ENCODE measurements at places on chromosomes 12 and 14.

DNA sequence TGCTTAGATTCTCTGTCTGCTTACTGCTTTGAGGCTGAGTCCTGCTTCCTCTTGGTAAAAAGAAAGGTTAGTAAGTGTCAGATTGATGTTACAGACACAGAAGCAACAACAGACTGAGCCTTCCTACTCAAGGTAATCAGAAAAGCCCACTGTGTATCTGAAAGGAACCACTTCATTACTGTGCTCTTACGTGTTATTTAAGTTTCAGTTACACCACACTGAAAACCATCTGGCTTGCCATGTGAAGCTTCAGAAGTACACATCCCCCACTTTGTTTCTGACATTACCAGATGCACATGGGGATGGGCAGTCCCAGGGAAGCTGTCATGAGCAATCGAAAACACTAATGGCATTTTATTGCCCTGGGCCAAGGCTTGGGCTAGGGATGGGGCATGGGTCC, 1290.1 kb downstream of the AACS start:
- no peak for DNase-seq

DNA sequence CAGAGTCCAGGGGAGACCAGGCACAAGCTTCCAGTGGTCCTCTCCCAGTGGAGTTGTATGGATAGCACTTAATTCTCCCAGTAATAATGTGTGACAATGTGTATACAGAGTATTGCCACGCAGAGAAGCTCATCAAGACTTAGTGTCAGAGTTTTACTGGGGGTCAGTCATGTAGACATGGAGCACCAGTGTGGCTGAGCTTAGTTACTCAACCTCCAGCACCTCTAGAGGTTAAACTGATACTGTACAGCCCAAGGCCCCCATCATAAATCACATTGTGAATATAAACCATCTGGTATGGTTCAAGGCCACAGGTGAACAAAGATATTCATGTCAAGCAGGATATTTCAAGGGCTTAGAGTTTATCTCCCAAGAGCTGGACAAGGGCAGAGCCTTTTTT, 378.1 kb upstream of the TMPO start:
- DNase-seq, result no peak

DNA sequence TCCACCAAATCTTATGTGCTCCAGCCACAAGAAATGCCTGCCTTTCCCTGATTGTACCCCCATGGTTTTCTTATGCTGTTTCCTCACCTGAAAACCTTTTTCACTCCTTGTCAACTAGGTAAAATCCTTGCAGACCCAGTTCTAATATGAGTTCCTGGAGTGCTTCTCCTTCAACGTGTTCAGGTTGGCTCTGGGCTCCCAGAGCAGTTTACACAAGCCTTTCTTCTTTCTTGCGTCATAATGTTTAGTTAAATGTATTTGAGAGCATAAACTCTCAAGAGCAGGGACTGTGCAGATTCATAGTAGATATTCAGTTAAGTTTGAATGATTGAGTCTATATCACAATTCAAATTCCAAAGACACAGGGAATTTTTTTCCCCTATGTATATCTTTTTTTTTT, 484.8 kb upstream of the CCDC196 start:
- DNase-seq, result no peak

DNA sequence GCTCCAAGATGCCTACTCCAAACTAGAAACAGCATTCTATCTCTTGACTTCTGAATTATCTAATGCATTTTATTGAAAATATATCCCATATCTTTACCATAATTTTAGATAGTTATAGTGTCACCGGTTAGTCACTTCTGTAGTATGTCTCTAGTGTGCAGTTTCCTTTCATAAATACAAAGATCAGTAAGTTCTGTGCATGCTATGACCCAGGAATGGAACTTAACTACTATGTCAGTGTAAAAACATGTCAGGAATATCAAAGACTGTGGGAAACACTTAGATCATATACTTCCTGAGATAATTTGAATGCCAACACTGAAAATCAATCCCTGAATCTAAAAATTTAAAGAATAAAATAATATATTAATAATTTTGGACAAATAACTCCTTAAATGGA, 237.6 kb downstream of the ATXN7L3B start:
- DNase-seq, result no peak

GRCh38 chr12:25245491-25245890, 5.2 kb downstream of the KRAS start:
- no peak for DNase-seq

DNA sequence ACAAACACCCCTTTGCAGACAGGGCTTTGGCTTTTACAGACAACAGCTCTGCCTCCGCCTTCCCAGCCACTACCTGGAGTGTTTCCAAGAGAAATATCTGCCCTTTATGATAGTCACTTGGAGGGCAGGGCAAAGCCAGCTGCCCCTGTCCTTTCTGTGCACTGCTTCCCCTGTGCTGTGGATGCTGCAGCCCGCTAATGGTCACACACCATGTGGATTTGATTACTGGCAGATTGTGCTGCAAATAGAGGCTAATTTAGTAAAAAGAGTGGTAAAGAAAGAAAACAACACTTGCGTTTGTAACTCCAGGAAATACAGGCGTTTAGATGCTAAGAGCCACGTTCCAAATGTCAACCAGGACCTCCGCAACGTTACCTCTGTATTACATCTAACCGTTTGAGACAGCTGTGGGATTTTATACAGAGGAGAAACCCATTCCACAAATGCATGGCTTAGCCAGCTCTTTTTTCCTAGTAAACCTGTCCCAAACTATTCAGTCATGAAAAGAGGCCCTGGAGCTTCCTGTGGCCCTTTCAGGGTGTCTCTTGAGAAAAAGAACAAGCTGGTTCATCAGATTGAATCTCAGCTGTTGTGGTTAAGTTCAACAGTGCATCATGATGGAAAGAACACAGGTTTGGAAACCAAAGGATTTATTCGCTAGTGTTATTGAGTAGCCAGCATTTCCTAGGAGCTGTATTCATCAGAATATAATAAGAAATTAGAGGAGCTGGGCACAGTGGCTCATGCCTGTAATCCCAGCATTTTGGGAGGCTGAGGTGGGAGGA, 30.1 kb upstream of the PWP1 start:
- no peak for DNase-seq

- no peak for DNase-seq
Measured at GRCh38 chr12:69130064-69130463, 109.3 kb upstream of the CPSF6 start.

DNA sequence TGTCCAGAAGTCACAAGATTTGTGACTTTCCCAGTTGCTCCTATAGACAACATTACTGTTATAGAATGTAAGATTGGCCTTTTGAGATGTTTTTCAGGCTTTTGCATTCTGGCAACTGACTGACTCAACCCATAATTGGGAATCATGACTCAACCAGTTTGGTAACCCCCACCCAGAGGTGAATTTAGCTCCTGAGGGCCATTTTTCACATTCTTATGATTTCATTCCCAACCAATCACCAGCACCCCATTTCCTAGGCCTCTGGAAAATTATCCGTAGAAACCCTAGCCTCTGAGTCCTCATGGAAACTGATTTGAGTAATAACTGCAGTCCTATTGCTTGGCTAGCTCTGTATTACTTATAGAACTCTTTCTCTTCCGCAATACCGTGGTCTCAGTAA, 626.0 kb upstream of the SEL1L start:
- no peak for DNase-seq

DNA sequence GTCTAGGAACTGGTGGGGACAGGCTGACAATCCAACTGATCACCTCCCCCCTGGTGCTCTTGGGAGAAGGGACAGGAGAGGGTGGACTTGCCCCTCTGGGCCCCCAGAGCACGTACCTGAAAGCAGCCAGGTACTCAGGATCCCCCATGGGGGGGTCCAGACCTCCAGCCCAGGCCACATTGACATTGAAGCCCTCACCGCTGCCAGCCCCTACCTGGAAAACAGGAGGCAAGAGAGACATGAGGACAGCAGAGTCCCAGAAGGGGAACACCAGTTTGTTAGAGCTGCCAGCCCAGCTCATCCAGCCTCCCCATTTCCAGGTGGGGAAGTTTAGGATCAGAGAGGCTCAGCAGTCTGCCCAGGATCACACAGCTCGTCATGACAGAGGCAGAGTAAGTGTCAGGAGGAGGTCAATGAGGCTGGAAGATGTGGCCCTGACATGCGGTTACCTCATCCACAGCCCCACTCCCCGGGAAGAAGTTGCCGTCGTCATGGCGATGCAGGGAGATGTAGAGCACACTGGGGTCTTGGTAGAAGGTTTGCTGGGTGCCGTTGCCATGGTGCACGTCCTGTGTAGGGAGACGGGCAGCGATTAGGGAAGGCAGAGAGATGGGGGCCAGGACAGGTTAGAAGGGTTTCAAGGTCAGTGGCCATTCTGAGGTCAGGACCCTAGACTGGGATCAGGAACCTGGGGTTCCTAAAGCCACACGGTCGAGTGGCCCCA, 14.7 kb downstream of the SLC48A1 start:
- no peak for DNase-seq

- no peak for DNase-seq
Measured at GRCh38 chr12:20445687-20446086, 77.3 kb downstream of the PDE3A start.

GRCh38 chr12:105590571-105590970, 260.1 kb downstream of the C12orf75 start:
- DNase-seq, result no peak

DNA sequence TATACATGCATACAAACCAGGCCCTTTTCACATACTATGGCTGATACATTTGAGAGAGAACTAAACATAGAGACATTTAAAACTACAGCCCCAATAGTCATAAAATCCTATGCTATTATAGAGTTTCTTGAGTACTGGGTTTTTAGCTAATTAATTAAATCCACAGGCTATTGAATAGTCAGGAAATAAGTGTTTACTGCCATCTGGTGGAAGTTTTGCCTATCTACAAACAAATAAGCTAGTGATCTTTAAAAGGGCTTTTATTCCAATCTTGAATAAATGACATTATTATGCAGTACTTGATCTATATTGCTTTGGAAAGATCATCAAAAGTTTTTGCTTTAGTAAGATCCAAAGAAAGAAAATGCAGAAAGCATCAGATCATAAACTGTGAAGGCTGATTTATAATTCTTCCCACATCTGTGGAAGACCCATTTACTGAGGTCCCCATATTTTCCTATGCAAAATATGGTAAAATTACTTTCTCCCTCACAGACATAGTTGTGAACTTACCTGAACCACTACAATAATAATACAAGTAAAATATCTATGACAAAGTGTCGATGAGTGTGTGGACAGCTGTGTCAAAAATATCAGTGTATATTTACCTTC, 131.3 kb downstream of the ITPR2 start:
- no peak for DNase-seq

DNA sequence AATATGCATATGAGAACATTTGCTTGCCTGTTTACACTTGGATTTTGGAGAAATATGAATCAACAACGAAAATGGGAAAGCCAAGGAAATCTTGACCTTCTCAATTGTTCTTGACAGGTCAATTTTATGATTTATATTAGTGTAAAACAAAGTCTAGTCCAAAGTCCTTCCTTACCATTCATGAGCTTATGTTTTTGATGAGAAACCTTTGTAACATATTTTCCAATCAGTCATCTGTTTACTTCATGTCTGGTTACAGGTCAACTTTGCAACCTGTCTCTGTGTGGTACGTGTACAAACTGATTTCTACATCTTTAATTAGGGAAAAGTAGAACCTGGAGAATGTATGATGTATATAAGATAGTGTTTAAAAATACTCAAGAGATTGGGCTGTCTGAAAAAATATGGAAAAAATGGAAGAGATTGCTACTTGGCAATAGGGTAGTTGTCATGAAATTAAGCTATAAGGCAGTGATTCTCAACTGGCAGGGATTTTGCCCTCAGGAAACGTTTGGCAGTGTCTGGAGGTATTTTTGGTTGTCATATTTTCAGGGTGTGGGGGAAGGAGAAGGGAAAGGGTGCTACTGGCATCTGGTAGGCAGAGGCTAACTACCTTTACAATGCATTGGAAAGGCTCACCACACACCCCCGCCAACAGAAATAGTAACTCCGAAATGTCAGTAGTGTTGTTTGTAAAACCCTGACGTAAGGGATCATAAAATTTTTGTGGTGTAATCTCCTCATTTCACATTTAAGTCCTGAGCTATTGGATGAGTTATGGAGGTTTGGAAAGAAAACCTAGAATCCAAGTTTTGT, 110.4 kb upstream of the PTPRB start:
- no peak for DNase-seq
